Mesenchymal stem cell (in vitro differentiated cells and primary cell): ENCODE measurements at places on chromosomes 5 and 9.

DNA sequence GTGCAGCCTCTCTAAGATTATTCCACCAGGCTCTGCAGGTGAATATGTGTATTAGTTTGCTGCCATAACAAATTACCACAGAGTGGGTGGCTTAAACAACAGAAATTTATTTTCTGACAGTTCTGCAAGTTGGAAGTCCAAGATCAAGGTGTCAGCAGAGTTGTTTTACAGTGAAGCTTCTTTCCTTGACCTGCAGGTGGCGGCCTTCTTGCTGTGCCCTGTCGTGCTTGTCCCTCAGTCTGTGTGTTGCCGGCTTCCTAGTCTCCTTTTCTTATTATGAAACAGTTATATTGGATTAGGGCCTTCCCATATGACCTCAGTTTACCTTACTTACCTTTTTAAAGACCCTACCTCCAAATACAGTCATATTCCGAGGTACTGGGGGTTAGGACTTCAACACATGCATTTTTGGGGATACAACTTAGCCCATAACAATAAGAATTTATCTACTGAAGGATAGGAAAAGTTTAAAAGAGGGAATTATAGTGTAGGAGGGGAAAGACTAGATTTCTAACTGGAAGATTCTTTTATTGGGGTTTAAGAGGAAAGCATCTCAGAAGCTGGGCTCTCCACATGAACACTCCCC is 97.4 kb downstream of the OSTF1 start:
- DNase-seq = peak; percentile 46

DNA sequence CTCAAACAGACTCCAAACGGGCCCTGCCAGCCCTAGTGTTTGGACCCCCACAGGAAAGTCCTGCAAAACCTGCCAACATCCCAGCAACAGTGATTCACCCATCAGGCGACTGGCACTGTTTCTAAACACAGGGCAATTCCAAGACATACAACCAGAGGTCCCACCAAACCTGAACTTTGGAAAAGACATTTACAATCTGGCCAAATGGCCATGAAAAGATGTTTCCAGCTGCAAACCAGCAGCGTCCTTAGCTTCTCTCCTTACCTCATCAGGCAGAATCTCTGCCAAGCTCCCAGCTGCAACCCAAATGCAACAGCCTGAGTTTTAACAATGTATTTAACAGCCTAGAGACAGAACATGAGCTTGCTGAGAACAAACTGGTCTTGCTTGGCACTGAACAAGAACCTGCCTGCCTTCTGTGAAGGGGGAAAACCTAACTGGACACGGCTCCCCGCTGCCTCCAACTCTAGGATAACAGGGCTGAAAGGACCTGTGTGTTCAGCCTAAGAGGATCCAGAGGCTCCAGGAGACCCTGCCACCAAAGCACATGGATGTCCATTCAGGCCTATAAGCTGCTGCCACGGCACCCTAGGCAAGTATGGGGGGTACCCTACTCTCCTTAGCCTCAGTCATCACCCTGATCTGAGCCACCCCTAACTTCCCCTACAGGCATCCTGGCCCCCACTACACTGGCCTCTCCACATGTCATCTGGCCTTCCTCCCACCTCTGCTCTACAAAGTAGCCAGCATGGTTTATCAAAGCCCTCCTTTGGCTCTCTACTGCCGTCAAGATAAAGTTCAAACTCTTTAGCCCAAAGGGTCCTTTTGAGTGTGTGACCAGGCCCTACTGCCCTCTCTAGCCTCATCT is 5.6 kb downstream of the P4HA2 start:
- no peak for DNase-seq

DNA sequence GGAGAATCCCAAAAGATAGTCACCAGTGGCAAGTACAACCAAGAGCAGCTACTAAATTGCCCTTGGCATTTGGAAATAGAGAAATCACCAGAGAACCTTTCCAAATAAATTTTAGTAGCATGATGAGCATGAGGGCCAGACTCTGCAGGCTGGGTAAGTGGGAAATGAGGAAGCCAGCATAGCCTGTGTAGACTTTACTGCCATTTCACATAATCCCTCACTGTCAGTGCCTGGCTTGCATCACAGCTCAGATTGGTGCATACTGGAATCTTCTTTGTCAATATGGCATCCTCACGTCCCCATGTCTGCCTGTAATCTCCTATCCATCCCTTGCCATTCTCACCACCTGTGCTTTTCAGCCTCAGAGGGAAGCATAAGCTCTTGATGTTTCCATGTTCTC is 14.5 kb downstream of the GRAMD2B start:
- DNase-seq = no peak

DNA sequence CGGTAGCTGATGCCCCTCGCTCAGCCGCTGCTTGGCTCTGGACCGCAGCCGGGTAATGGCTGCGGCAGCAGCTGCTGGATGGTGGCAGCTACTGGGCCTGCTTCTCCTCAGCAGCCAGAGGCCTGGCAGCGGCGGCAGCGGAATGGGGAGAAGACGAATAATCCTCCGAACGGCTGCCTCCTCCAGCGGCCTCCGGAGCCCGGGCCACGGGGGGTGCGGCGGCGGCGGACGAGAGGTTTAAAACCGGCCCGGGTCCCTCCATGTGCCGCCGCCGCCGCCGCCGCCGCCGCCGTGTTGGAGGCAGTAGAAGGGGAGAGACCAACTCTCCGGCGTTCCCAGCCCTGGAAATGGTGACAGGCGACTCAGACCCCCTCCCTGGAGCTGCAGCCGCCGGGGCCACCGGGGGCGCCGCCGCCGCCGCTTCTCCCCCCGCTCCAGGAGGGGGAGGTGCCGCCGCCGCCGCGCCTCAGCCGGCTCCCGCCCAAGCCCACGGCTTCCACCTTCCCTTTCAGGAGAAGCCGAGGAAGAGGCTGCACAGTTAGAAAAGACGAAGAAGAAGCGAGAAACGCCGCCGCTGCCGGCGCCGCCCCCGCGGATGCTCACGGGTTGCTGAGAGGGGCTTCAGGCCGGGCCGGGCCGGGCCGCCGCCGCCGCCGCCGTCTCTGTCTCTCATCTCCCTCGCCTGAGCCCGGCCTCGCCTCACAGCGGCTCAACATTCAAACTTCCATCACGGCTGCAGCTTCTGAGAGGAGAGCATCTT is 118.4 kb upstream of the PRSS3 start:
- peak; percentile 55 for DNase-seq

GRCh38 chr9:1709347-1709746 is 305.8 kb upstream of the SMARCA2 start:
- DNase-seq = no peak

DNA sequence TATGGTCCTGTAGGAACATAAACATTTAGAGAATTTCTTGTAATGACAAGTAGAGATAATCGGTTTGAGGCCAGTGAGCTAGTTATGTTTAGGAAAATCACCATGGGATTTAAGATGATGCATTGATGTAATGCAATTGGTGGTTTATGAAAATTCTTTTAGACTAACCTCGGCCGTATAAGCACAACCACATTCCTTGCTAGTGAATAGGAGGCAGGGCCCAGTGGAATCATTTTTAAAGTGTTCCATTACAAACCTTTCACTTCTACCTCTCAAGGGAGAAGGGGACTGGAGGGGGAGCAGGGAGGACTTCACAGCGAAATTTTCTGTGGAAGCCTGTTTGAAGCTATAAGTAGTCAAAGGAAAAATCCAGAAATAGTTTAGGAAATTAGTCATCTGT is 71.8 kb upstream of the NFIL3 start:
- DNase-seq = peak; percentile 98

DNA sequence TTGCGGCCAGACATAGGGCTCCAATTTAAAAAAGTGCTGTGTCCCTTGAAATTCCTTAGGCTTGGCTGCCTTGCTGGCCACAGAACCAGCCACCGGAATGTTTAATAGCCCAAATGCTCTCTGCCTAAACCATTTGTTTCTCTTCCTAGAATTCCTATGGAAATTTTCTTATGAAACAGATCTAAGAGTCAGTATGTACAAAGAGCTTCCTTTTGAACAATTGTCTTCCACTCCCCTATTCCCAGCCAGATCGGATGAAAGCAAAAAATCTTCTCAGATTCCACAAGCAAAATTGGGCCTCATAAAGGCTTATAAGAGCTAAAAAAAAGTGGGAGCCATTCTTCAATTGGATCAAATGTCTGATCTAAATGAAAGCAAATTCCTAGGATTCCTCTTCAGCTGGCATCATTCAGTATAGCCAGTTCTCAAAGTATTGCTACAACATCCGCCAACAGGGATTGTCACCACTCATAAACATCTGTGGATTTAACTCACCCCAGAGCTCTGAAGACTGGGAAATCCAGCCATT is 104.3 kb downstream of the CEMIP2 start:
- peak; percentile 25 for DNase-seq

DNA sequence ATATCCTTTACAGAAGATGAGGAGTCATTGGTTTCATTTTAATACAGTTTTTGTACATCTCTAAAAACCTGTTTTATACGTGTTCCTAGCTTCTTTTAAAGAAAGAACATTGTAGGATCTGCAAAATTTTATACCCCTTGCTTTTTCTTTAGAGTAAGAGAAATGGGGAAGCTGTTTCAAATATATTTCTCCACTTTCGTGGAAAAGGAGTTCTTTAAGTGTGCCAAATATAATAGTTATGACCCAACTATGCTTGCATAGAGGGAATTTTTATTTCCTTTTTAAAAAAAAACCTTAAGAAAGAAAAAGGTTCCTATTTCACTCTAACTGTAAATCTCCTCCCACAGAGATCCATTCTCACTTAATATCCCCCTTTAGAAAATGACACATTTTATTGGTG is 27.5 kb upstream of the DMAC1 start:
- no peak for DNase-seq

DNA sequence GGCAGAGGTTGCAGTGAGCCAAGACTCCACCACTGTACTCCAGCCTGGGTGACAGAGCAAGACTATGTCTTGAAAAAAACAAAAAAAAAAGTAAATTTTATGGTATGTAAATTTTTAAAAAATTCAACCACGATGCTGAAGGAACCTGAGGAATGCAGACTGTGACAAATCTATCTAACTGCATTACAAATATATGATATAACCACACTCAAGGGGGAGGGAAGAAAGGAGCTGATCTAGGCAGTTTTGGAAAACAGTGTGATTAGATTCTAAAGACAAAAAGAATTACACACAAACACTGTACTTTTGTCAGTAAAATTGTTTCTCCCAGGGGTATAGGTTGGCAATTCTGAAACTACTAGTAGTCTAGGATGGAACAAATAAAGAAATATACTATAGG is 17.0 kb downstream of the LARS1 start:
- DNase-seq = no peak

- peak; percentile 80 for DNase-seq
Measured at GRCh38 chr5:140175367-140176030, 511 bp downstream of the CYSTM1 start.

- no peak for DNase-seq
Measured at GRCh38 chr9:133960568-133961129, 31.5 kb downstream of the VAV2 start.

DNA sequence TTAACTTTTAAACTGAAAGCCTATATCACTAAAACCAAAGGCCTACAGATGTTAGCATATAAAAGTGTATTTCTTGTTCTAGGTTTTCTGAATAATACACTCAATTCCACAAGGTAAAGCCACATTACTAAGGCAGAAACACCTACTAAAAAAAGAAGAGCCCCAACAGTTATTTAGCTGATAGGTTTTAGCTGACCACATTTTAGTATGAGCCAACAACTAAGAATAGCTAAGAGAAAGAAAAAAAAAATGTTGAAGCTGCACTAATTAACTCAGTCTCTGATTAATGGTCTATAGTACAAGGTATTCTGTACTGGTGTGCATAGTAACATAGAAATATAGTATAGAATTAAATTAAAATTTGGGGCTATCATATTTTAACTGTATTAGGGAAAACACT is 23.5 kb downstream of the ZFR start:
- DNase-seq = no peak

GRCh38 chr9:76703270-76703669 is 61.0 kb upstream of the PCA3 start:
- no peak for DNase-seq

DNA sequence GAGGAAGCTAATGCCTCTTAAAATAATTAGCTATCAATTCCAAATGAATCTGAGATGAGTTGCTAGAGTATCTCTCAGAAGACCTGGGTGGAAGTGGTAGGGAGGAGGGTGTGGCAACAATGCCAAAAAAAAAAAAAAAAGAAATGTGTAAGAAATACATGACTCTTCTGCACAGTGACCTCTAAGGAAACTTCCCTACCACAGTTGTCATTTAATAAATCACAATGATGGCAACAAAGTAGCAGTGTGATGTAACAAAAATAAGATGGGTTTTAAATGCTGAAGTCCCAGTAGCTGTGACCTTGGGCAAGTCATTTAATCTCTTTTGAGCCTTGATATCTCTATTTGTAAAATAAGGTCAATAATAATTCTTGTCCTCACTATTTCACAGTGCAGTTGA is 7.2 kb downstream of the FOXD1 start:
- no peak for DNase-seq

DNA sequence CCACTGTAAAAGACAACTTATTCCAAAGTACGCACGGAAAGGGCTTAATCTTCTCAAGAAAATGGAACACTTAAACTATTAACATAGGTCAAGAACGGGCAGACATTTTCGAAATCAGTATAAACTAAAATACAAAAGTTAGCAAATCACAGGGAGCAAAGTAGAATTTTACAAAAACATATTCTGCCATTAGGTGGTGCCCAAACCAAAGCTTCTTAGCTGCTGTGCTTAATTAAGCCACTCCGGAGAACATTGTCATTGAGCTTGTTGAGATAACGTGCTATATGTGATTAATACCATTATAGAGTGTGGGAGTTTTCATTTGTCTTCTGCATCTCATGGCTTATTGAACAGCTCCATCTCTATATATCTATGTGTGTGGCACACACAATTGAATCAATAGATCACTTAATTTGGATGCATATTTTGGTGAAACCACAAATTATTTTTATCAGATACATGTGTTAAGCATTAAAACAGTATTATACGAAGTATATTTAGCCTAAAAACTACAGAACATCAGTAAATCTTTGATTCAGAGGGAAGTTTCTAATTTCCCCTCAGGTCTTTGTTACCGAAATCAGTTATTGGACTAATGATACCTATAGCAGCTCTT is 23.4 kb downstream of the UBLCP1 start:
- DNase-seq = peak; percentile 43

DNA sequence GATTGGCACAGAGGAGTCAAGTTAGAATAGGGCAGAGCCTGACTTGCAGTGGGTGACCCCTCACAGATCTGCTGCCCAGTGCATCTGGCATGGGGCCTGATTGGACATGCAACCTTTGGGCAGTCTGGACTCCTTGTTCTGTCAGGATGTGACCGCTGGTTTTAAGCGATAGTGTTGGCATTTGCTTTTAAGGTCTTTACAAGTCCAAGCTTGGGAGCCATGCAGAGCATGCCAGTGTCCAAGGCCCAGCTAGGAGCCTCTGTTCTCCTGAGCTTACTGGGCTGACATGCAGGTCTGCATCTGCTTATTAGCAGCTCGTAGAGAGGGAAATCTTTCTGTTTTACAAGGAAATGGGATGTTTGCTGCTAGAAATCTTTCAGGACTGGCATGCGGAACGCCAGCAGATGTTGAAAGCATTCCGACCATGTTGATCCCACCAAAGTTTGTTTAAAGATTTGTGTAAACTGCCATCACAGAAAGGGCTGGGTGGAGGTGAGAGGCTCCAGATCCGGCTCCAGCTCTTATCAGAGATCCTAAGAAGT is 27.5 kb downstream of the GADD45G start:
- peak; percentile 13 for DNase-seq
